Adipocyte (in vitro differentiated cells): ENCODE measurements at places on chromosomes 2 and 18.

GRCh38 chr2:12552092-12552491, 164.6 kb upstream of the TRIB2 start:
- DNase-seq: no peak

DNA sequence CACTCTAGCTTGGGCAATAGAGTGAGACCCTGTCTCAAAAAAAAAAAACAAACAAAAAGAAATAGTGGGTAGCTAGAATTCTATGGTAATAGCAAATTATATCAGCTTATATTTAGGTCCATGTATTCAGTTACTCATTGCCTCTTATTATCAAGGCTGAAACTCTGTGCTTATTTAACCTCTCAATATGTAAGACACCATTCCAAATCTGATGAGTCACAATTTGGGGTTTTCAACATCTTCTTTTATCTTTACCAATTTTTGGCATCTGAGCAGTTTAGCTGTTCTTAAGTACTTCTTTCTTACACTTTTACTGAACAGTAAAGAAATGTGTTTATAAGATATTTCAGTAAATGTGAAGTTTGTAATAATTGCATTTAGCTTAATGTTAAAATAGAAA, 69.3 kb downstream of the TTC27 start:
- DNase-seq: peak; percentile 81

DNA sequence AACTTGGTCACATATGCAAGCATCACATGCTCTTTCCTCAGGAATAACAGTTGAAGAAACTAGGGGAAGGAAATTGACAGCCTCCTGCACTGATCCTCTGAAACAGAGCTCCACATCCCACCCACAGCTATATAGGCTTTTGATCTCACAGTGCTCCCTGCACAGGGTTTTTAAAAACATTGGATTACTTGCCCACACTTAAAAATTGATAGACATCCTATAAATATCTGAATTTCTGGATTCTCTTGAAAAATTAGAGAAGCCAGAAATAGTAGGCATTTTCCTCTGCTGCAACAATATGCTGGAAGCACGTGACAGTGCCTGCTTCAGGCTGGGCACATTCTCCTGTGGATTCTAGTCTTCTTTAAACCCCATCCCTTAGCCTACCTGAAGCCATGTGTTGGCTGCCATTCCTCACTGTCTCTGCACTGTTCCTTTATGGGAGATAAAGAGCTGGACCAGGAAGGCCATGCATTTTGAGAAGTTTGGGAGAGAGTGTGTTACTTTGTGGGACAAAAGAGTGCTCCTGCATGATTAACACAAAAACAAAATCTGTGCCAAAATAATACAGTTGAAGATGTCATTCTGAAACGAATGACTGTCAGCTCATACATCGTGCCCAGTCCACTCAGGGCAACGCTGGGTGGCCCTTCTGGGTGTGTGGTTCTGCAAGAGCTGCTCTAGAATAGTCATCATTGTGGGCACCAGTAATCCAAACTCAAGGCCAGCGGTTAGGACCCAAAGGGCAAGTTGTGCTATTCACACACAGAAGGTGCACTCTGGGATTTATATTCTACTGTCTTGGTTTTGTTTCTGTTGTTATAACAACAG, 59.8 kb downstream of the GYPC start:
- no peak for DNase-seq

GRCh38 chr2:6008726-6009125, 316.5 kb downstream of the SOX11 start:
- DNase-seq: peak; percentile 39
